ENCODE measurements at places on chromosomes 2 and 18. TPM values are rescaled to one million over a fixed set of nuclear protein-coding genes. Genes with fewer than 3 reads are reported as not detected.

DNA sequence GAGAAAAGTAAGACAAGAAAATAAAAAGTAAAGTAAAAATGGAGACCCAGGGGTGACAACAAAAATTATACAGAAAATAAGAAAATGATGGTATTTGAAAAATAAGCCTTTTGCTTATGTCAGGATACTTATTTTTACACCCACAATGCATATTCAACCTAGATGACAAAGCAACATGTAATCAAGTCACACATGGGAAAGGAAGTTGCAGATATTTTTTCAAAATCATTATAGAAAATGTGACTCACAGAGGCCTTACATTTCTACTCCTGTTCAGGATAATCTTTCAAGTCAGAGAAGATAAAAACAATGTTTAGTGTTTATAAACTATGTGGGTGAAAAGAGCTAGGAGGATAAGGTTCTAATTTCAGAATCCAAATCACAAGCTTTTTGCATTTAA is 275.3 kb upstream of the UBE2E3 start:
- DNase-seq, result no peak

- DNase-seq, result no peak
These were observed 81.5 kb downstream of the NRP2 start for GRCh38 chr2:205763708-205764211.

DNA sequence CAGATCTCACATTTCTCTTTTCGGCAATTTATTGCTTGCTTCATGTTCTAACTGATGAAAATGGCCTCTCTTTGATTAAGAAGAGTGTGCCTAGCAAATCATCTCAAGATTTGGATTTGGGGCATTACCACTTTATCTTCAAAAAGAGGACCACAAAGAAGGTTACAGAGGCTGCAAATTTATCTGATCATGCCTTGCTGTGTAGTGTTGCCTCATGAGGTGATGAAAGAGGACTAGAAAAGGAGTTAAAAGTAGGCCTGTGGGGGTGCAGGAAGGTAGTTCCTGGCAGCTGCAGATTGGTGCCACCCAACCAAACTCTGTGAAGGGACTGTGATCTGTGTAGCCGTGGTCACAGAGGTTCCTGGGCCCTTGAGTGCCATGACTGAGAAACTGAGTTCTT is 69.2 kb downstream of the PRELID3A start:
- DNase-seq, result no peak

- DNase-seq, result no peak
These were observed 1002.4 kb upstream of the KLHL29 start for GRCh38 chr2:22382479-22383169.

DNA sequence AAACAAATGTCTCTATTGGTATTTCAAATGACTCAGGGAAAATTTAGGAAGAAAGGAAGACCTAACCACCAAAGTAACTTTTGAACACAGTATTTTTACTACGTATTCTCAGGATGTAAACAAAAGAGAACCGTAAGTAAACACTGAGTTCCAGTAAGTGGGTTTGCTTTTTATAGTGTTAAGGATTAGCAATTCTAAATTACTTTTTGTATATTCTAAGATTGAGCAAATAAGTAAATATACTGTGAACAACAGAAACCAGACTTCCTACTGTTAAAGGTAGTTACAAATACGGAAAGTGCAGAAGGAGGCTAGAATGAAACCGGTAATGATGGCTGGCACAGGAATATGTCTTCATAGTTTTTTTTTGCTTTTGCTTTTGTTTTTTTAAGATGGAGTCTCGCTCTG is 31.5 kb downstream of the SESTD1 start:
- no peak for DNase-seq

DNA sequence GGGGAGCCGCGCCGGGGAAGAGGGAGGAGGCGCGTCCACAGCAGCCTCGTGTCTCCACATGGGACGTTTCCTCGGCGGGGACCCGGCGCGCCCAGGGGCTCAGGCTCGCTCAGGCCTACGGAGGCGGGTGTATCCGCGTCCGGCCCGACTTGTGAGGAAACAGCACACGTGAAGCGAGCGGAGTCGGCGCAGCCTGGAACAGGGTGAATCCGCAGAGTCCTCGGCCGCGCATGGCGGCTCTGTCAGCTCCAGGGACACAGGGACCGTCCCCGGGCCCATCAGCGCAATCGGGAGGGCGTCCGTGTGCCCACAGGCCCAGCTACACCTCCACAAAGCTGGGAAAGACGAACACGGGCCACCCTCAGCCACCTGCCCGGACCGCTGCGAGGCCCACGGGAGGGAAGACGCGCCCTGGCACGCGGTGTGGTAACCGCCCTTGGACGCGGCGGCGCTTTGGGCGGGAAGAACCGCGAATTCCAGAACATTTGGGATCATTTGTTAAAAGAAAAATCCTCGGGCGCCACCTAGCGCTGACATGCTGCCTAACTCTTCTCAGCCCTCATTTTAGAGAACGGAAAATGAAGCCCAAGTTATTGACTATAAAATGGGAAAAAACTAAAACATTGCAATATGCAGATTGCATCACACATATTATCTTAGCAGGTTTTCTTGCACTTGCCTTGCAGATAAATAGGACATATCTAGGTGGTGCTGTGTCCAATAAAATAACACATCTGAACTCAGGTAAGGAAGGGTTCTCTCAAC is 40.4 kb downstream of the TMEM18 start:
- DNase-seq, result peak; percentile 92

- no peak for DNase-seq
These were observed 440.4 kb upstream of the MAP2 start for GRCh38 chr2:208983486-208983885.

DNA sequence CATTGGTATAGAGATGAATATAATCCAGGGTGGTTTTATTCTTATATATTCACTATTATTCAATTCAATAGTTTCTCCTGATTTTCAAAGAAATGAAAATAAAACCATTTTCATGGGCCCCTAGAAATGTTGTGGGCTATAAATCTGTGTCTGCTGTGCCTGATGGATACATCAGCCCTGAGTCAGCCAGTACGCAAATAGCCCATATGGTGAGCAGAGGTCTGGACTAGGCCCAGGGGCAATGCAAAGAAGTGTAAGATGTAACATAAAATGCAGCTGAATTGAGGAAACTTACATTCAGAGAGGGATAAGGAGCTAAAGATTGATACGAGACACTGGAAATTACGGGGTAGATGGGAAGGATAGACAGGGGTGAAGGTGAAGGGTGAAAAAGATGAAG is 122.5 kb downstream of the MAIP1 start:
- no peak for DNase-seq

- DNase-seq, result no peak
These were observed 14.7 kb downstream of the NRP2 start for GRCh38 chr2:205696927-205697441.

GRCh38 chr2:95390881-95391321 is 11.6 kb upstream of the FAHD2A start:
- DNase-seq, result no peak

GRCh38 chr2:177589186-177589585 is 196.6 kb downstream of the AGPS start:
- peak; percentile 47 for DNase-seq

DNA sequence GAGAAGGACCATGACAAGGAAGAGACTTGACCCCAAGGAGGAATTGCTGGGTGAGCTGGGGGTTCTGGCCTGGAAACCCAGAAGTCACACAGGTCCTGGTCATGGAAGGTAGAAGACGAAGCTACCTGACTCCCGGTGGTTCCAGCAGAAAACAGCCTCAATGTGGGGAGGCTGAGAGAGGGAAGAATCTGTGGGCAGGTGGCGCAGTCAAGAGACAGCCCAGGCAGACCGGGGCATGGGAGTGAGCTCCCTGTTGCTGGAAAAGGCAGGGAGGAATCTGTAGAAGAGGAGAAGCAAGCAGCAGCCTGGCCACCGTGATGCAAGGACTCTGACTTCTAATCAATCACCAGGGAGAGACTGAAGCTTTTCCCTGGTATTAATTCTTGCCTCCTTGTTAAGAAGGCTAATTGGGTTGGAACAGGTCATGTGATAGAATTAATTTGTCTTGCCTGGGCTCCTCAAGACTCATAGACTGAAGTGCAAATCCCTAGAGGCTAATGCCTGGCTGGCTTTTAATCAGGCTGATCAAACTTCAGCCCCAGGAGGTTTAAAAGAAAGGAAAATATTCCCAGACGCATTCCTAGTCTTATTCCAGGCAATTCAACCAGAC is 30.1 kb downstream of the CNGA3 start:
- DNase-seq, result no peak

DNA sequence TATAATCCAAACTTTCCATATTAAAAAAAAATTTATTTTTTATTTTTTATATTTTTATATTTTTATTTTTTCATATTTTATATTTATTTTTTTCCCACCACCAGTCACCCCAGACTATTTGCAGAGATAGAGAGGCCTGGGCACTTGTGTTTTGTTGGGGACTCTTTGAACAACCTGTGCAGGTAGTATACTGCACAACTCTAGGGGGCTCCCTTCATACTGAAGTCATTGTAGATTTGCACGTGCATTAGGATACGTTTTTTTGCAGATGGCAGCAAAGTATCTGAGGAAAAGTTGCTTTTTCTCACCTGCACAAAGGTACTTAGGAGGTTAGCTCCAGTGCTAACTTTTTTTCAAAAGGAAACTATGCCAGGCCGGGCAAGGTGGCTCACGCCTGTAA is 73.9 kb upstream of the TANC1 start:
- DNase-seq, result no peak

DNA sequence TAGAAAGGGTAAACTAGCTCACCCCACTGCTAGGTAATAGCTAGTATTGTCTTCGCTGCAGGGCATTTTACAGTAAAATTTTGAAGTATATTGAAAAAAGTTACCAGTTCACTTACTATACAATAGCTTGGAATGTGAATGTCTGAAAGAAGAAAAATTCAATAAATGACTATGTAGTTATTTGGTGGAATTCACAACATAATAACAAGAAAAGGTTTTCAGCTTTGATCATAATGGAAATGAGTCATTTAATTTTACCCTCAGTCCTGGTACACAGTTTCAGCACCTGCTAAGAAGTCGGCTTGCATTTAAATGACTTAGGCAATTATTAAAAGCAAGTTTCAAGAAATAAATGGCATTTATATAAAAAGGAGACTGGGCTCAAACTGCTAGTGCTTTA is 90.4 kb downstream of the NUP35 start:
- no peak for DNase-seq

- no peak for DNase-seq
These were observed 29.1 kb downstream of the RTP5 start for GRCh38 chr2:241898463-241899270.

DNA sequence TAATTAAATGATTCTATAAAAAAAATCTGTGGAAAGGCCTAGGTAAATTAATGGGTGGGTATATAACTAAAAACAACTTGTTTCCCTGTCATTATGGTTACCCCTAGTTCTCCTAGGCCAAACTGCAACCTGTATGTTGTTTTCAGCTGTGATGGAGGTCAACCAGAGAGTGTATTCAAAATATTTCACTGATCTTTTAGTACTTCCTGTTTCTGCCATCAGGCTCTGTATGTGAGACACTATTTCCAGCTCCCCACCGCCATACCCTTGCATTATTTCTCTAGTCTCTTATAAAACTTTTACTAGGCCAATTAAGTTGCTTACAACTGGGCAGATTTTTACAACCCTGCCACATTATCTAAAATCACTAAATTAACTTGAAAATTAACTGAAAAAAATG is 21.0 kb upstream of the CDKL4 start:
- no peak for DNase-seq

- DNase-seq, result no peak
These were observed 75.4 kb upstream of the MAP2 start for GRCh38 chr2:209348433-209348832.

DNA sequence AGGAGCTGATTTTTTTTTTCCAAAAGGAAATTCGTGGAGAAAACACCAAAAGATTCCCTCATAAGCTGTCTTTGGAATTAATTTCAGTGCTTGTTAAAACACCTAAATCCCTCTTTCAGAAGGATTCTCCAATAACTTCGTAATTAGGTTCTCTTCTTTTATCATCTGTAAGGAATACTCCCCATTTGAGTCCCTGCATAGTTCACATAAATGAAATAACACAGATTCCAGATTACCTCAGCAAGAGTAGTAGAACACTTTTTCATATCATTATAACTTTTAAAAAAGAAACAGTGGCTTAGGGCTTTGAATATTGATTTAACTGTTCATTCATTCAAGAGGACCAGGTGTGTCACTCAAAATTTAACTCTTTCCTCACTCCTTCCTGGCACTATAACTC is 55.5 kb downstream of the ARHGAP28 start:
- DNase-seq, result no peak

The TUBA3E gene
- total RNA-seq, result not detected

The HJURP gene
- total RNA-seq, result 2.2 TPM

The AMER3 gene
- not detected for total RNA-seq

The NEURL3 gene
- total RNA-seq, result 2.5 TPM

The LCT gene
- total RNA-seq, result not detected

The SLC39A6 gene
- total RNA-seq, result 39.3 TPM

The IL36B gene
- total RNA-seq, result not detected

The CERKL gene
- total RNA-seq, result not detected

The KCNIP3 gene
- total RNA-seq, result 27.5 TPM

The CKAP2L gene
- 1.2 TPM for total RNA-seq

The HRH4 gene
- total RNA-seq, result not detected
